ENCODE measurements at places on chromosomes 6 and 20.
A peak's percentile ranks its signal among the peaks of the same experiment; 100 is the strongest.

- no peak for DNase-seq
Observed at GRCh38 chr6:20477485-20477884, 56.8 kb upstream of the CDKAL1 start.

DNA sequence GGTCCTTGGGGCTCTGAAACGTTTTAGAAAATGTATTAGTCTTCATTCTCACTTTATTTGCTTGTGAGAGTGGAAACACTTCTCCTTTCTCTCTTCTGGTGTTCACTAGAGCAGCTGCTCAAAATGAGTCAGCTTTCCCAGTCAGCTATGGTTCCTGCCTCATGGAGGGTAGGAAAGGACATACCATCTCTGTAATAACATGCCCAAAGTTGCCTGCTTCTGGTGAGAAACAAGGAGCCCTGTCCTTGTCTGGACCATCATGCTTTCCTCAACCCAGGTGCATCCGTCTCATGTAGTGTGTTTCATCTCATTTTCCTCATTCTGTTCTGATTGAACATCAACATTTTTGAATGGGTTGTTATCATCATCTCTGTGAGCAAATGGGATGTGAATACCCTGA, 17.1 kb upstream of the TINAG start:
- DNase-seq: no peak

DNA sequence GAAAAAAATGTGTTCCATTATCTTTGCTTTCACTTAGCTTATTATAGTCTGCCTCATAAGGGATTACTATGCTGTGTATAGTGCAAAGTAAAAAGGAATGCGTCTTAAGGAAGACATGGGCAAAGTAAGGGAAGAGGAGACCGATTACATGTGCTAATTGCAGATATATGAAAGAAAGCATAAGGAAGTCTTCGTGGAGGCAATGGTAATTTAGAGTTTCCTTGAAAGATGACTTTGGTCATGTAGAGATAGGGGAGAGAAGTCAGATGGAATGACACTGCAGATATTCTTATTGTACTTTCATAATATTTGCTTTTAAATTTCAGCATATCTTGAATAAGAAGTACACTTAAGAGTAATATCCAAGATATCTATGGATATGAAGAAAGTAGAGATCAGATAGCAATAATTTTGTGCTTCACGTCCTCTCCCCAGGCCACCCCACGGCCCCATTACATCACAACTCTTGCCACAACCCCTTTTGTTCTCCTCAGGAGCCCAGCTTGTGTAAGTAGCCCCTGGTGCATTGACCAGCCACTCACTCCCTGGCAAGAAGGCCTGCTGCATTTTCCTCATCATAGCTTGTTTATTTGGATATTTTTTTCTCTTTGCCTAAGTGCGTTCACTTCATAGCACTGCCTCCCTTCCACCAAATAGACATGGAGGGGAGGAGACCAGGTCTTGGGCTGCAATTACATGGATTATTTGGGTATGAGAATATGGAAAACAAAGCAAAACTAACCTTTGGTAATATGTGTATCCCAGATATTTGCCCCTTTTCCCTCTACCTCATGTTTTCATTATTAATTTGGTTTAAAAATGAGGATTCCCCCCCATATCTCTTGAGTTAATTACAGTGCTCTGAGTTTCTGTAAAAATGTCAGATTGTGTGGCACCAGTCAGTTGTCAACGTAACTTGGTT, 30.7 kb upstream of the COL10A1 start:
- no peak for DNase-seq

DNA sequence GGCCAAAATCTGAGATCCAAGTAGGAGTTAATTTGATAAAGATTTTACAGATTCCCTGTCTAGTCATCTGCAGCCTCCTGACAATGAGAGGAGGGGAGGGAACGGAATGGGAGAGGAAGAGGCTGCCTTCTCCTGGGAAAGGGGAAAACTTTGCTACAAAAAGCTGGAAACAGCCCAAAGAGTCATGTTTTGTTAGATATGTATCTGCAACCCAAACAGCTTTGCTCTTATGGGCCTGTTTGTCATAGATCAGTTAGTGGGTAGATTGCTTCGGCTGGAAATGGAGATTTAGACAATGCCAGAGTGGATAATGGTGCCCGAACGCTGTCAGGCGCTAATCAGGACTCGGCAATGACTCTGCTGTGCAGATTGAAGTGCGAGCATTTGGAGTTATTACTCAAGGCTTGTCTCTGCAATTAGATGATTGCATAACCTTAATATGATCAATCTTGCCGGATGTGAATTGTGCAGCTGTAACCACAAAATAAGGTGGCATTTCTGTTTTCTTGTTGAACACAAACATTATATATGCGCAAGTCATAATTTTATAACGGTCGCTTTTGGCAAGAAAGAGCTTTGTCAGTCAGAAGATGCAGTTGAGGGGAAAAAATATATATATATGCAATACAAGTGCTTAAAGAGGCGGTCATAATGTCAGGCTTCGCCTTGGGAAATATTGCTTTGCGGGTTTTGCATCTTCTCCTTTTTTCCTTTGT, 92.4 kb upstream of the MAFB start:
- DNase-seq: no peak

- DNase-seq: peak; percentile 75
Observed at GRCh38 chr20:63835021-63835858, 4.2 kb upstream of the ZBTB46 start.

Data from HEK293T (cell line).